ENCODE measurements at places on chromosomes 3 and 15.
A peak's percentile ranks its signal among the peaks of the same experiment; 100 is the strongest.

DNA sequence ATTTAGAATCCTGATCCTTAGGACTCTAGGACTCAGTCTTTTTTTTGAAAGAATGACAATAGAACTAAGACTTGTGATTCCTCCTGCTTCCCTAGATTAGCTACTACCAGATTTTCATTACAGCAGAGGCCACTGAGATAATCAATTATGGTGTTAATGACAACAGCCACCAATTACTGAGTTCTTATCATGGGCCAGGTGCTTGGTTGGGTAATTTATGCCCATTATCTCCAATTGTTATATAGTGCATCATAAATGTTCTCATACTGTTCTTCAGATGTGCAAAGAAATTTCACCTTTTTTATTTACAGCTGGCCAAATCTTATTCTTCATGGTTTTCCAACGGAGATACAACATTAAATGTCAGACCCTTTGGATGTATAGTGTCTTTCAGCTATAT, 162.9 kb upstream of the CMC1 start:
- no peak for DNase-seq

GRCh38 chr3:62795978-62796657, 79.1 kb downstream of the CADPS start:
- no peak for DNase-seq

DNA sequence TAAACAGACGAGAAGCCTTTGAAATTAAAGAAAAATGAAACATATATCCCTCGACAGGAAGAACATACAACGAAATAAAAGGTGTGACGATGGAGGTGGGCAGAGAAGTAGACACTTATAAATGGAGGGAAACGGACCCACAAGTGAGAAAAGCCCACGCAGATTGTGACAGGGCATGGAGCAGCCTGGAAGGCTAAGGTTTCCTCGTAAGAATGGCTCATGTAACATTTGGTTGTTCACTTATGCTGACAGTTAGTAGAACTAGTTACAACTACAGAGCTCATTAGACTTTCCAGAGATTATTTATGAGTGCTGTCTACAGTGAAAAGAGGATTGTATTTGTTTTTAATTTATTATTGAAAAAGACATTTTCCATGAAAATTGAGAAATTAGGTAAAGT, 82.6 kb downstream of the NR1I2 start:
- no peak for DNase-seq

GRCh38 chr3:104180906-104181305, 1185.8 kb upstream of the ALCAM start:
- no peak for DNase-seq

DNA sequence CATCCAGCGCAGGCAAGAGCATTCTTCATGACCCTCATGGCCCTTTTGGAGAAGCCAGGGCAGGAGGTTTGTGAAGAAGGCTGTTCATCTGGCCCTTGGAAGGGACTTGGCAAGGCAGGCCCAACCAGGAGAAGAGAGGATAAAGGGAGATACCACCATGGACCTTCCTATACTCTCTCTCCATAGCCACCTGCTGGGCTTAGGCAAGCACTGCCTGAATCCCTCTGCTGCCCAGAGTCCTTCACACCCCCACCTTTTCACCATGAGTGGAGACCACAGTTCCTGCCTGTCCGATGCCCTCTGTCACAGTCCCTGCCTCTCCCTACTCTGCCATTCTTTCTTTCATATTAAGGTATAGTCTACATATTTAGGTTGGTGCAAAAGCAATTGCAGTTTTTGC, 10.6 kb upstream of the SFMBT1 start:
- no peak for DNase-seq

GRCh38 chr3:53083521-53083920, 37.6 kb upstream of the SFMBT1 start:
- DNase-seq: no peak

GRCh38 chr3:24168977-24169376, 223.9 kb downstream of the NR1D2 start:
- no peak for DNase-seq

GRCh38 chr15:65819563-65819960, 27.5 kb upstream of the DENND4A start:
- no peak for DNase-seq

- no peak for DNase-seq
These were observed 6.0 kb downstream of the SENP8 start for GRCh38 chr15:72124218-72124617.

DNA sequence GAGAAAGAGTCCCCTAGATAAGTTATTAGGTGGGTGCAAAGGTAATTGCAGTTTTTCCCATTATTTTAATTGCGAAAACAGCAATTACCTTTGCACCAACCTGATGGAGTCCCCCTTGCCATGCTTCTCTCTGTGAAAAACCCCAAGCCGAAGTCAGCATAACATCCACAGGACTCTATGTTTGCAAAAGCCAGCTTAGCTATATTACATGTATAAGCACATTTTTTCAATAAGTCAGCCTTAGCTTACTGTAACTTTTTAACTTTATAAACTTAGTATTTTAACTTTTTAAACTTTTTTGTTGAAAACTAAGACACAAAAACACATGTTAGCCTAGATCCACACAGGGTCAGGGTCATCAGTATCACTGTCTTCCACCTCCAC, 21.4 kb upstream of the MUC20 start:
- no peak for DNase-seq

- DNase-seq: peak; percentile 53
These were observed at the start of gene TBC1D2B for GRCh38 chr15:78077053-78077870. TBC1D2B (minus strand) TSS chr15:78077711; CDS start chr15:78077652, 59 bp downstream.

- no peak for DNase-seq
These were observed 33.8 kb downstream of the ZIC4 start for GRCh38 chr3:147372525-147373027.

DNA sequence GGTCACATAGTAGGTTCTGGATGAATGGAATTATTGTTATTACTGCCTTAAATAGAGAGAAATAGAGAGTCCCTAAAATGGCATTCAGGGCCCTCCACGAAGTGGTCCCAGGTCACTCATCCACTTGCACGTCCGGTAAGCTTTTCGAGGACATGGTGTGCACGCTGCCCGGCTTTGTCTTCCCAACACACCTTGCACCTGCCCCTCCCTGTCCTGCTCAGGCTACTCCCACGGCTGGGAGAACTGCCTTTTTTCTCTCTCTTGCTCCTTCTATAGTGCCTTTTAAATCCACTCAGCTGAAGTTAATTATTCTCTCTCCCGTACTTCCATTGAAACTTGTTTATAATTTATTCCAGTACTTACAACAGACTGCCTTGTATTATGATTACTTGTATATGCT, 5.6 kb upstream of the DGKG start:
- no peak for DNase-seq

DNA sequence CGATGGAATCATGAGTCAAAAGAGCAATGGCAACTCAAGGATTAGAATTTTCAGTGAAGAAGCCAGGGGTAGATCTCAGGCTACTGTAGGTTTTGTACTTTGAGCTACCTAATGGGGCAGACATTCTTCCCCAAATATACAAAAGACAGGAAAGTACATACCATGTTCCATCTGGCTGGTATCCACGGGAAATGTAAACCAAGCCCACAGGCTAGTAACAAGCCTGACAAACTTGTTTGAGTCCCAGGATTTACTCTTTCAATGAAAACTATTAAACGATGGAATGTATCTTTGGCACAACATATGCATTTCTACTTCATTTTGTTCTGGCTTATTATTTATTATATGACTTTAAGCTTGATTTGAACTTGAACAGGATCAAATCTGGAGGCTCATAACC, 44.2 kb upstream of the GOLIM4 start:
- DNase-seq: no peak

DNA sequence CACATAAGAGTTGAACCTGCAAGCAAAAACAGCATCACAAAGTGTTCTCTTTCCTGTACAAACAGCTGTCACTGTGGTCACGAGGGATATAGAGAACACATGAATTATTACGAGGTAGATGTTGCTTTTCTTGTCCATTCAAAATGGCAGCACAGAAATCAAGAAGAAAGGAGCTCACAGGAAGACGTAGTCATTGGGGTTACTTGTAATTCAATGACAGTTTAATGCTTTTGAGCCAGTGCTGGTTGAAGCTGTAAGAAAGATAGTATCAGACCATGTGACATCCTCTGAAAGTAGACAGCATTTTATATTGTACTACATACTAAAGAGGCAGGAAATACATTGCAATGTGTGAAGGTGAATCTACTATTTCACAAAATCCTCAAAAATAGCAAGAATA, 140.4 kb downstream of the ABI3BP start:
- no peak for DNase-seq

- no peak for DNase-seq
These were observed 190.7 kb upstream of the CNTN6 start for GRCh38 chr3:901953-902778.

- no peak for DNase-seq
These were observed 37.8 kb downstream of the CD47 start for GRCh38 chr3:108053067-108053466.

- no peak for DNase-seq
These were observed 349.4 kb downstream of the CNTN6 start for GRCh38 chr3:1442271-1442670.

Data from GDM1 (cell line).